Inflammatory macrophage (primary cell): ENCODE measurements at places on chromosomes 7 and 10.

DNA sequence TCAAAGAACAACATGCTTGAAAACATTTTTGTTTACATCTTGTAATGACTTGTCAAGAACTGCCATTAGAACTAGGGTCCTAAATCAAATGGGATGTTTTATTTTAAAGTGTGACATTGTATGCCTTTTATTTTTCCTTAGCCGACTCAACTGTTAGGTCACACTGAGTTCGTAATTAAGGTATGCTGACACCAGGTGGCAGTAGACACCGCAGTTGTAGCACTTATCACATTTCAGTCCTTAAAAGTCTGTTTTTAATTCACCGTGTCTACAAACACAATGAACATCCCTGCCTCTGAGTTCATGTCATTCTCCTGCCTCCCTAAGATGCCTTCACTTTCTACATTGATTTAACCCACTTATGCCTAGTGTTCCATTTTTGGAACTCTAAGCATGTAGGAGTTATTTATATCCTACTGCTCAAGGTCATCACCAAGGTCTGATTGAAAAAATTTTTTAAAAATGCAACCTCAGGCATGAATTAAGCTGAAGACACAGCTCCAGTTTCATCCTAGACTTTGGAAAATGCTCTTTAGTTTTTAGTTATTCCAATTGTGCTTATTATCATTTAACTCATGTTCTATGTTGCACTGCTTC lies 186.1 kb downstream of the BMPER start:
- no peak for DNase-seq

DNA sequence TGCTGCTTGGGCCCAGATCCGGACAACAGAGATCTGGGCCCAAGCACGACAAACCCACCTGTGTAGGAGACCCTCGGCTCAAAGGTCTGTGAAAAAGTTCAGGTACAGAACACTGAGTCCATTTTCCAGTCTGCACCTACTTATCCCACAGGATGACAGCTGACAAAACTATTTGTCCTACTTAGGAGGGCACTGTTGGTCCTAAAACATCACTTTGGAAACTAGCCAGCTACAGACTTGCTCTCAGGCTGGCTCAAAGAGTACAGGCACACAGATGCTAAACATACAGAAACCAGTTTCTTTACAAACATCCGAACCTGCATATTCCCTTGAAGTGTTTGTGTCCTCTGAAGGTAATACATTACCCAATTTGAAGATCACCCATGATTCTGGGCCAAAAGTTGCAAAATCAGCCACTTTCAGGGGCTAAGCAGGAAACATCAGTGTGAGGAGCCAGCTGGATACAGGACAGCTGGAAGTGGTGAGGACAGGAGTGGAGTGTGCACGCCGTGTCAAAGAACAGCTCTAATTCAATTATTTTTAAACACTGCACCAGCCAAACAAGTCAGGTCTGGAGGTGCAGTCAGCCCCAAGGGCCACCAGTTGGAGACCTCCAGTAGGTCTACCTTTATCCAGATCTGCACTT lies 88.5 kb downstream of the NOC3L start:
- no peak for DNase-seq

DNA sequence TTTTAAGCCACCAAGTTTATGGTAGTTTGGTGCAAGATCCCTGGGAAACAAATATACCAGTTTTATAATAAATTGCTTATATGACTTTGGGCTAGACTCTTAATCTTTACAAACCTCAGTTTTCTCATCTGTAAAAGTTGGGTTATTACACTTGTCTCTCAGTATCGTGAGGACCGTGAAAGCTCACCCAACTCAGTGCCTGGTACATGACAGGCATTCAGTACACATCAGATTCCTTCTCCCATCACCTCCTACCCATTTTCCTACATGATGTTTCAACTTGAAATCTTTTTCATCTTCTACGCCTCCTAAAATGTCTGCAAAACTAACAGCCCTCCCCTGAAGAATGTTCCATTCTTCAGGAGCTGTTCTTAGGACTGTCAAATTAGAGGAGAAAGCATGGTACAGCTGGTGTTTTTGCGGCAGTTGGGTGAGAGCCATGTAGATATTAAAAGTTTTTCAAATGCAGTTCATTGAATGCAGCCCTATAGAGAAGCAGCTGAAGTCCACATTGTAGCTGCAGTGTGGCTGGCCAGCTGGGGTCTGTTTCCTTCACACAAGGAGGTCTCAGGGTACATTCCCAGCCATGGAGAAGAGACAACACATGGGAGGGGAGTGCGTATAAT lies 812.8 kb downstream of the LRMDA start:
- no peak for DNase-seq

GRCh38 chr7:74561898-74562613 lies 95.5 kb upstream of the GTF2I start:
- no peak for DNase-seq

DNA sequence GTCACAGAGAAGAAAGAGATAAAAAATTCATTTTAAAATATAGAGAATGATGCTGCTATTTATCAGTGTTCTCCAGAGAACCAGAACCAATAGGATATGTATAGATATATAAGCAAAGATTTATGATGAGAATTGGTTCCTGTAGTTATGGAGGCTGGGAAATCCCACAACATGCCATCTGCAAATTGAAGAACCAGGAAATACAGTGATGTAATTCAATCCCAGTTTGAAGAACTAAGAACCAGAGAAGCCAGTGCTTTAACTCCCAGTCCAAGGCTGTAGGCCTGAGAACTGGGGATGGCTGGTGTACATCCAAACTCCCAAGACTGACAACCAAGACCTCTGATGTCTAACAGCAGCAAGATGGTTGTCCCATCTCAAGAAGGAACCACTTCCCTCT lies 192.9 kb upstream of the PLXDC2 start:
- peak; percentile 16 for DNase-seq

DNA sequence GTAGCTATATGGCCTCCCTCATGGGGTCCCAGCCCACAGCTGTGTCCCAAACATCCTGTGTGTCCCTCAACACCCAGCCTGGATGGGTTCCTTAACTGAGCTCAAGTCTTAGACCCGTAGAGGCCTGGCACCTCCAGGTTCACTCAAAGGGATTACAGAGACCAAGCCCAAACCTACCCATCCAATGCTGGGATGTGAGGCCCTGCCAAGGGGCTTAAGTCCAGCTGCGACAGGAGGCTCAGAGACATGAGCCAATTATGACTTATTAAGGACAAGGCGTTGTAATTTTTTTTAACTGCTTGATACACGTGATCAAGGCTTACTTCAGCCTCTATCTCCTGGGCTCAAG lies 105.6 kb upstream of the RET start:
- no peak for DNase-seq

DNA sequence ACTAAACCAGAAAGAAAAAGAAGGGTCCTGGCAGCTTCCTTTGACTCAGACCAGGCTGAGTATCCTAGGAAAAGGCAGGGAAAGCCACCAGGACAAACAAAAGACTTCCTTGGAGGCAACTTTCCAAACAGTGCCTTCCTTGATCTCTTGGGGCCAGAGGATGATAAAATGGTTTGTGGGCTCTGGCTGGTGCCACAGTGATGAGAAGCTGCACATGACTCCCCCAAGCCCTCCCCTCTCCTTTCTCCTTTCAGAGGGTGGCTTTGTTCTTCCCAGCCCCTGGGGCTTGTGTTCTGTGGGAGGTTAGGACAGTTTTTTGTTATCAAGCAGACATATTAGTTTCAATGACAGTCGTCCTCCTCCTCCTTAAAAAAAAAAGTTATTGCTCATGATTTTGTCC lies 183.2 kb downstream of the SEM1 start:
- no peak for DNase-seq

- DNase-seq = no peak
Measured at GRCh38 chr7:24883622-24884013, 96.4 kb downstream of the OSBPL3 start.

GRCh38 chr10:63703740-63704345 lies 182.6 kb downstream of the REEP3 start:
- DNase-seq = no peak

DNA sequence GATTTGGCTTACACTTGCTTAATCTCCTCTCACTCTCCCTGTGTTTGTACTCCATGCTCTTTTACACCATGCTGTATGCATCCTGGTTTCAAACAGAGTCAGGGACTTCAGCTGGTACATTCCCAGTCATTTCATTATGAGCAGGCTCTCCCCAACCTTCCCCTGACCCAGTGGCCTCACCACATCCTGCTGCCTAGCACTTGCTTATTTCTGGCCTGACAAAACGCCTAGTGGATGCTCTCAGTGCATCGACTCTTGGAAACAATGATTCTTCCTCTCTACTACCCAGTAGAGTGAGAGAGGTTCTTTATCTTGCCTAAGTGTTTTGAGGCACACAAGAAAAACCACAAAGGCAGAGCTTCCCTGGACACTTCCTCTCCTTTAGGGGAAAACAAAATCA lies 63.4 kb downstream of the CAV1 start:
- DNase-seq = peak; percentile 31

DNA sequence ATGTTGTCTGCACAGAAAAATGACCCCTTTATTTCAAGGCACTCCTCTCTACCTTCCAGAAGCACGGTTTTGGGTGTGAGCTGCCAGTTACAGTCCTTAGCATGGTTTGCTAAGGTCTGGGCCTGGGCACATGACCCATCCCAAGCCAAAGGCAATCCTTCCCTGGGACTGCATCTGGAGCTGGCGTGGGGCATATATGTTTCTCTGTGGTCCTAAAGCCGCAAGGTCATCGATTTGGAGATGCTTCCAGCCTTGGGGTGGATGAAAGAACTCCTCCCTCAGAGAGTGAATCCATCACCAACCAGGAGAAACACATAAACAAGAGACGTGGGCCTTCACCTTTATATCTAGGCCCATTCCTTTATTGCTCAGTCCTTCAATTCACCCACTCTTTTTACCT lies 50.1 kb upstream of the IGFBP3 start:
- no peak for DNase-seq

DNA sequence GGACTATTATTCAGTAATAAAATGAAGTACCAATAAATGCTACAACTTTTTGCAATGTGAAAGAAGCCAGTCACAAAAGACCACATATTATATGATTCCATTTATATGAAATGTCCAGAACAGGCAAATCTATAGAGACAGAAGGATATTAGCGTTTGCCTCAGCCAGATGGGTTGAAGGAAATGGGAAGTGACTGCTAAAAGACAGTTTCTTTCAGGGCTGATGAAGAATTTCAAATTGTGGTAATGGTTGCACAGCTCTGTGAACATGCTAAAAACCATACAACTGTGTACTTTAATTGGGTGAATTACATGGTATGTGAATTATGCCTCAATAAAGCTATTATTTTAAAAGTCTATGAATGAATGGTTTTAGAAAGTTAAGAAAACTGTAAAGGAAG lies 23.9 kb upstream of the REEP3 start:
- DNase-seq = peak; percentile 16

DNA sequence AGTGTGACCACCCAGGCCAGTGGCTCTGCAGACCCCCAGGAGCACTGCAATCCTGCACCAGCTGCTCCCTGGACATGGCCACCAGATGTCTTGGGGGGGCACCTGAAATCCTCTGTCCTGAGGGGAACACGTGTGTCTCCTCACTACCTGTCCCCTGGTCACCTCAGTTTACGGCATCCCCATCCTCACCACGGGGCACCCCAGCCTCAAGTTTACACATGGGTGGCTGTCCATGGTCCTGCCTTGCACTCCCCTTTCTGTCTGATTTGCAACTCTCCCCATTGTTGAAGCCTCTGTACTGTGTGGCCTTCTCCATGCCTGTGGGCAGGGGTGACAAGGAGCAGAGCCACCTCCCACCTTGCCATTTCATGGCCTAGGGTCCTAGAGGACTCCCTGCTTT lies 67.2 kb downstream of the RAMP3 start:
- no peak for DNase-seq

DNA sequence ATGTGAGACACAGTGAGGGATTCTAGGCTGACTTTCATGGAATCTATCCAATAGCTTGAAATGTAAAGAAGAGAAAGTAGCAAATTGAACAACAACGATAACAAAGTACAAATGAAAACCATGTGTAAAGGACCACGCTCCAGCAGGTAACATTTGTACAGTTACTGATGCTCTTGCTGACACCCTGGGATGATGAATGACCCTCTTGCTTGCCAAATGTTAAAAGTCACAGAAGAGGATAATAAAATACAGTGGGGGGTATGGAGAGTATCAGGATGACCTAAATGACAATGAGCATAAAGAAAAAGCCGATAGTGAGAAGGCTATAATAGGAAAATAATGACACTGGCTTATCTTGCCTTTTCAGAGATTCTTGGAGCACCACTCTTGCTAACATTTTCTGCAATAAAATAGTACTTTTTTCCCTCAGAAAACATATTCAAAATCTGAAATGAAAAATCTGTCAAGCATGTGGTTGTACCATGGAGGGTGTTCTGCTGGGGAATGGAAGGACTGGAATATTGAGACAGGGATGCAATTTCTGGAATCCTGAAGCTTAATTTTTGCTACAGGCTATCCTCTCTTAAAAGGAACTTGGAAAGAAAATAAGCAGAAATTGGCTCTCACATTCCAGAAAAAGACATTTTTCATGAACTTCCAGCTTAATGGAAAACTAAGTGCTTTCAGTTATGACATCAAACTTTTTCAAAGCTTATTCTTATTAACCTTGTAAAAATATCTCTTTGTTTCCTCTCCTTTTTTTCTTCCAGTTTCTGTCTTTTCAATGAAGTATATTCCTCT lies 303.2 kb upstream of the GHITM start:
- no peak for DNase-seq
